ENCODE measurements at places on chromosomes 7 and 10.
A peak's percentile ranks its signal among the peaks of the same experiment; 100 is the strongest.

GRCh38 chr7:157784979-157785441 lies 448.2 kb downstream of the DNAJB6 start:
- H3K36me3 ChIP-seq, result no peaks in the 10 kb centered on the region
- no peaks in the 10 kb centered on the region for H3K4me1 ChIP-seq
- no peak for DNase-seq
- H3K27me3 ChIP-seq, result no peaks in the 10 kb centered on the region
- H3K27ac ChIP-seq, result no peak overlapping the region

DNA sequence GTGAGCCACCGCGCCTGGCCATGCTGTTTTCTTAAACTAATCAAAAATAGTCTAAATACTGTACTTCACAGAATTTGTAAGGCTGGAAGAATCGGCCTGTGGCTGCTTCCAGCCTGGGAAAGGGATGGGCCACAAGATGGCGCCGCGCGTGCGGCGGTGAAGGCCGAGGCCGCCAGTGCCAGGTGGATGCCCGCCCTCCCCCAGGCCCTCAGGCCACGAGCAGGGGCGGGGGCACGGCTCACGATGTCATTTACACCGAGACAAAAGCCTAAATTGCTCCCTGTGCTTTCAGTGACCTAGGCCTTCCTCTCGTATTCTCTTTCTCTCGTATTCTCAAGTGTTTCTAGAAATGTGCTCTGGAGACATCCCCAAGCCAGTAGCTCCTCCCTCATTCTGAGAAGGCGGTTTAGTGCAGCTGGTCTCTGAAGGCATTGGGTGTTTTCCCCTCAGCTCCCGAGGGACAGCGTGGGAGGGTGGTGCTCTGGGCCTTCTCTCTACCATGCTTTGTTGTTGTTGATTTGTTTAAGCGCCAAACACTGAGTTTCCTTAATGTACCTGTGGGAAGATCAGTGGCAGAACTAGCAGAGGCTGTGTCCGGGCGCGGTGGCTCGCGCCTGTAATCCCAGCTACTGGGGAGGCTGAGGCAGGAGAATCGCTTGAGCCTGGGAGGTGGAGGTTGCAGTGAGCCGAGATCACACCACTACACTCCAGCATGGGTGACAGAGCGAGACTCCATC lies 68.4 kb downstream of the CDC123 start:
- DNase-seq, result peak; percentile 84
- peaks cover 14% of the 10 kb centered on the region for H3K4me1 ChIP-seq
- H3K27ac ChIP-seq, result peak overlapping the region; percentile 3
- peak overlapping the region; percentile 52 for H3K4me3 ChIP-seq
- H3K36me3 ChIP-seq, result peaks cover 9% of the 10 kb centered on the region

- DNase-seq, result no peak
- H3K4me3 ChIP-seq, result no peak overlapping the region
- no peaks in the 10 kb centered on the region for H3K36me3 ChIP-seq
- H3K4me1 ChIP-seq, result no peaks in the 10 kb centered on the region
- no peak overlapping the region for H3K27ac ChIP-seq
- H3K27me3 ChIP-seq, result peaks cover 95% of the 10 kb centered on the region
Measured at GRCh38 chr10:78225594-78225993, 191.9 kb downstream of the RPS24 start.

GRCh38 chr10:22442063-22442462 lies 96.8 kb downstream of the SPAG6 start:
- peaks cover 10% of the 10 kb centered on the region for H3K27me3 ChIP-seq
- no peaks in the 10 kb centered on the region for H3K4me1 ChIP-seq
- no peak for DNase-seq
- peaks cover 9% of the 10 kb centered on the region for H3K36me3 ChIP-seq
- no peak overlapping the region for H3K4me3 ChIP-seq
- no peak overlapping the region for H3K27ac ChIP-seq

- peaks cover 78% of the 10 kb centered on the region for H3K27me3 ChIP-seq
- H3K4me1 ChIP-seq, result no peaks in the 10 kb centered on the region
- DNase-seq, result no peak
- no peak overlapping the region for H3K4me3 ChIP-seq
Measured at GRCh38 chr10:49371967-49372366, 23.9 kb downstream of the DRGX start.

GRCh38 chr10:60148266-60148840 lies 241.3 kb downstream of the ANK3 start:
- peak overlapping the region; percentile 21 for H3K4me3 ChIP-seq
- H3K36me3 ChIP-seq, result peaks cover 5% of the 10 kb centered on the region
- DNase-seq, result peak; percentile 68
- H3K4me1 ChIP-seq, result peaks cover 61% of the 10 kb centered on the region

GRCh38 chr10:49562893-49563292 lies 24.0 kb upstream of the ERCC6 start:
- no peak overlapping the region for H3K27ac ChIP-seq
- H3K27me3 ChIP-seq, result peaks cover 52% of the 10 kb centered on the region
- no peaks in the 10 kb centered on the region for H3K4me1 ChIP-seq
- H3K4me3 ChIP-seq, result no peak overlapping the region

DNA sequence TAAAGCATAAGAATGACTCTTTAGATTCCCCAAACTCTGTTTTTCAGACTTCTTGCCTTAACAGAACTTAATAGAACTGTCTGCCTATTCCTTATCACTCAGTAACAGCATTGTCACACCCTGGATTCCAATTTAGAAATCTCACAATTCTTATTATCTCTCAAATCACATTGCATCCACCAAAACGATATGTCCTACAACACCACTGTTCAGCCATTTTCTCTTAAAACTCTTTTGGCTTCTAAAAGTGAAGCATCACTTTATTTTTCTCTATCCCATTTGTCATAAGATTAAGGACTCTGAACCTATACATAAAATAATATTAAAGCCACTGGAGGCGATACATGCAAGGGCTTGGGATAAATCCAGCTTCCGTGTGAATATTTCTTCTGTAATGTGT lies 1.2 kb upstream of the CPED1 start:
- H3K4me1 ChIP-seq, result peaks cover 22% of the 10 kb centered on the region
- H3K36me3 ChIP-seq, result peaks cover 6% of the 10 kb centered on the region
- no peak overlapping the region for H3K27ac ChIP-seq
- H3K4me3 ChIP-seq, result peak overlapping the region; percentile 84

DNA sequence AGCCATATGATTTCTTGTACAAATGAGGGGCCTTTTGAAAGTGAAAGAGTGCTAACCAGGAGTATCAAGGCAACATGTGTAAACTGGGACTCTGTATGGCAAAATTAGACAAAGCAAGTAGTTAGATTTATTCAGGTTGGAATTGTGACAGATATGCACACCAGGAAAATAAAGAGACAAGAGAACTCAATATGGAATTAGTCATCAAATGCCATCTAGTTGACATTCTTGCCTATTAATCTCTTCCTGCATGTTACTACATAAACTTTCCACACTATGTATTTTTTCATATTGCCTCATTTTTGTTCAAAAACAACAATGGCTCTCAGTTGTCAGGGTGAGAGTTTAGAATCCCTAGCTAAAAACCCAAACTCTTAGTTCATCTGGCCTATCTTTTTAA lies 799.0 kb downstream of the NRG3 start:
- H3K27me3 ChIP-seq, result no peaks in the 10 kb centered on the region
- H3K36me3 ChIP-seq, result peaks cover 3% of the 10 kb centered on the region
- no peak for DNase-seq
- no peak overlapping the region for H3K27ac ChIP-seq

- H3K36me3 ChIP-seq, result no peaks in the 10 kb centered on the region
- DNase-seq, result peak; percentile 82
- H3K27ac ChIP-seq, result no peak overlapping the region
- no peaks in the 10 kb centered on the region for H3K27me3 ChIP-seq
Measured at GRCh38 chr10:120942806-120943413, 91.7 kb downstream of the WDR11 start.

GRCh38 chr7:63071396-63071795 lies 927.3 kb upstream of the ZNF722 start:
- no peak for DNase-seq
- H3K36me3 ChIP-seq, result no peaks in the 10 kb centered on the region
- H3K27me3 ChIP-seq, result no peaks in the 10 kb centered on the region
- H3K4me3 ChIP-seq, result no peak overlapping the region
- H3K27ac ChIP-seq, result no peak overlapping the region

DNA sequence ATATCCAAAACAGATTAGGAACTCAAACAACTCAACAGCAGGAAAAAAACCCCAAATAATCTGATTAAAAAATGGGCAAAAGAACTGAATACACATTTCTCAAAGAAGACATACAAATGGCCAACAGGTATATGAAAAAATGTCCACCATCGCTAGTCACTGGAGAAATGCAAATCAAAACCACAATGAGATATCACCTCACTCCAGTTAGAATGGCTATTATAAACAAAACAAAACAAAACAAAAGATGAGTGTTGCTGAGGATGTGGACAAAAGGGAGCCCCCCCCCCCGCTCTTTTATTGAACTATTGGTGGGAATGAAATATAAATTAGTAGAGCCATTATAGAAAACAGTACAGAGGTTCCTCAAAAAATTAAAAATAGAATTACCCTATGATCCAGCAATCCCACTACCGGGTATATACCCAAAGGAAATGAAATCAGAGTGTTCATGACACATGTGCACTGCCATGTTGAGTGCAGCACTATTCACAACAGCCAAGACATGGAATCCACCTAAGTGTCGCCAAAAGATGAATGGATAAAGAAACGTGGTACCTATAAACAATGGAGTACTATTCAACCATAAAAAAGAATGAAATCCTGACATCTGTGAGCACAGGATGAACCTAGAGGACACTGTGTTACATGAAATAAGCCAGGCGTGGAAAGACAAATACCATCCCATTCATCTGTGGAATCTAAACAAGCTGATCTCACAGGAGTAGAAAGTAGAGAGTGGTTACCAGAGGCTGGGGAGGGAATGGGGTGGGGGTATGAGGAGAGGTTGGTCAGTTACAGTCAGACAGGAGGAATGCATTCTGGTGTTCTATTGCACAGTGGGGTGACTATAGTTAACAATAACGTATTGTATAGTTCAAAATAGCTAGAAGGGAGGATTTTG lies 78.1 kb upstream of the RHEB start:
- no peaks in the 10 kb centered on the region for H3K36me3 ChIP-seq
- peak; percentile 51 for DNase-seq
- H3K27me3 ChIP-seq, result no peaks in the 10 kb centered on the region
- H3K27ac ChIP-seq, result peak overlapping the region; percentile 62
- no peak overlapping the region for H3K4me3 ChIP-seq
- peaks cover 53% of the 10 kb centered on the region for H3K4me1 ChIP-seq

- H3K4me3 ChIP-seq, result no peak overlapping the region
- no peaks in the 10 kb centered on the region for H3K27me3 ChIP-seq
- H3K36me3 ChIP-seq, result no peaks in the 10 kb centered on the region
- peak; percentile 48 for DNase-seq
- H3K4me1 ChIP-seq, result no peaks in the 10 kb centered on the region
Measured at GRCh38 chr10:43461950-43462349, 25.0 kb downstream of the ZNF487 start.

- no peaks in the 10 kb centered on the region for H3K4me1 ChIP-seq
- no peak overlapping the region for H3K4me3 ChIP-seq
- H3K27ac ChIP-seq, result no peak overlapping the region
- DNase-seq, result no peak
- no peaks in the 10 kb centered on the region for H3K36me3 ChIP-seq
- no peaks in the 10 kb centered on the region for H3K27me3 ChIP-seq
Measured at GRCh38 chr10:105183536-105183935, 542.4 kb downstream of the SORCS3 start.

DNA sequence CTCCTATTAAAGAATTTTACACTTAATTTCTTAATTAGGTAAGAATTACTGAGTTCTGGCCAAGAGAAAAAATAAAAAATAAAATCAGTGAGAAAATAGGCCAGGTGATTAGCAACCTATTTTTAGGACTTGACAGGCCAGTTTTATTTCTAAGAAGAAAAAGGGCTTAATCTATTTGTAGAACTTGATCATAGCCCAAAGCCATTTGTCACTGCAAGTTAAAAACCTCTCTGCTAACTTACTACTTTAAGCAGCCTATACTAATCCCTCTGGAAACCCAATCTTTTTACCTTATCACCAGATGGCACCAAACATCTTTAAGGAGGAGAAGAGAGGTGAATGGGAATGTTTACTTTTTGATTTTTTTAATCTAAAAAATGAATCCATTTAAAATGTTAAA lies 222.1 kb upstream of the RHOBTB1 start:
- H3K27me3 ChIP-seq, result no peaks in the 10 kb centered on the region
- no peaks in the 10 kb centered on the region for H3K36me3 ChIP-seq
- H3K27ac ChIP-seq, result no peak overlapping the region
- H3K4me1 ChIP-seq, result no peaks in the 10 kb centered on the region

DNA sequence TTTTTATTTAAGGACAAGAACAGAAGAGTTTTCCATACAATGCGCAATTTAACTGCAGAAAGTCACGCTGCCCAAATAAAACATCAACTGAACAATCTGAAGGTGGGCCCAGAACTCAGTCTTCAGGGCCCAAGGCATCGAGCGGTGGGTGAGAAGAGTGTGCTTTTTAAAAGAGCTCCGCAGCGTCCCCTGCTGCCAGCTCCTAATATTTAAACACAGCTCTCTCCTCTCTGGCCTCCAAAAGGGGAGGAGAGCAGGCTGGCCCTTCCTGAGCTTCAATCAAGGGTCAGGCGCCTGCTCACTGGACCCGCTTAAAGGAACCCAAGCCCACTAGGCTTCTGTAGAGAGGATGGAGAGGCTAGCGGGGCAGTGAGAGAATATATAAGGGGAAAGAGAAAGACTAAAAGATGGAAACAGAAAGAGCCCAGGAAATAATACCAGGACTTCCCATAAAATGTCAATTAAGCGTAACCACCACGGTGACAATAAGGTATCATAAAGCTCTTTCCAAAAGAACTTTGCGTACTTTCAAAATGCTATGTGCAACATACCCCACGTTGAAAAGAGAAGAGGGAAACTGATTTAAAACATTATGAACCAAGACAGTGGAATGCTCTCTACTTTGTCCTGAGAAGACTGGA lies 2.8 kb downstream of the FAM53B start:
- H3K4me1 ChIP-seq, result peaks cover 29% of the 10 kb centered on the region
- H3K4me3 ChIP-seq, result peak overlapping the region; percentile 51
- no peaks in the 10 kb centered on the region for H3K27me3 ChIP-seq
- DNase-seq, result peak; percentile 70
- H3K36me3 ChIP-seq, result peaks cover 15% of the 10 kb centered on the region
- H3K27ac ChIP-seq, result peak overlapping the region; percentile 26

- H3K4me1 ChIP-seq, result no peaks in the 10 kb centered on the region
- H3K36me3 ChIP-seq, result peaks cover 5% of the 10 kb centered on the region
- no peaks in the 10 kb centered on the region for H3K27me3 ChIP-seq
Measured at GRCh38 chr10:124974131-124974530, 32.2 kb downstream of the ZRANB1 start.

GRCh38 chr7:148783801-148784527 lies 85.3 kb downstream of the CUL1 start:
- DNase-seq, result no peak
- H3K36me3 ChIP-seq, result peaks cover 31% of the 10 kb centered on the region
- H3K27ac ChIP-seq, result no peak overlapping the region
- H3K4me1 ChIP-seq, result no peaks in the 10 kb centered on the region
- H3K4me3 ChIP-seq, result no peak overlapping the region
